Fibroblast of skin of back (primary cell): ENCODE measurements at places on chromosomes 4 and X.

GRCh38 chrX:22249371-22249770, 23.3 kb upstream of the CBLL2 start:
- DNase-seq = peak; percentile 23

DNA sequence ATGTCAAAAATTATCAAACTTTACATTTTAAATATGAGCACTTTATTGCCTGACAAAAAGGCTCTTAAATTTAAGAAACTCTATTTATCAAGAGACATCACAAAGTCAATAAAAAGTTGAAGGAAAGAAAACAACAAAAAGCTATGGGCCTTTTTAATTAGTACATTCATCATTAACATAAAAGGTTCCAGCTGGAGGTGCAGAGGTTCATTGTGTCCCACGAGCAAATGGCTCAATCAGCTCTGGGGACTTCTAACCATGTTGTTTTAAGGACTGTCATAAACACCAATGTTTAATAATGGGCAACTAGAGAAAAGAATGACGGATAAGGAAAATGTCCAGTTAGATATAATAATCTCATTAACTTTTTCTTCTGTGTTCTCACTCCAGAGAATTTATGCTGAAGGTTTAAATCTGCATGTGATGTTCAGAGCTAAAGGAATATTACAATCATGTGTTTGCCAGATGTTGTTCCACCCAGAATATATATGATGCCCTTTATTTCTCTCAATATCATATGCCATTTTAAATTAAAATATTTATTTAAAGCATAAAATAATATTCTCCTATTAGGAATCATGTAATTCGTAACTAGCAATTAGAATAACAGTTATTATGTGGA, 840.3 kb upstream of the ADGRL3 start:
- no peak for DNase-seq

GRCh38 chr4:175339100-175339707, 421.0 kb downstream of the ADAM29 start:
- DNase-seq = peak; percentile 54

GRCh38 chr4:39873823-39874222, 103.9 kb downstream of the PDS5A start:
- no peak for DNase-seq

DNA sequence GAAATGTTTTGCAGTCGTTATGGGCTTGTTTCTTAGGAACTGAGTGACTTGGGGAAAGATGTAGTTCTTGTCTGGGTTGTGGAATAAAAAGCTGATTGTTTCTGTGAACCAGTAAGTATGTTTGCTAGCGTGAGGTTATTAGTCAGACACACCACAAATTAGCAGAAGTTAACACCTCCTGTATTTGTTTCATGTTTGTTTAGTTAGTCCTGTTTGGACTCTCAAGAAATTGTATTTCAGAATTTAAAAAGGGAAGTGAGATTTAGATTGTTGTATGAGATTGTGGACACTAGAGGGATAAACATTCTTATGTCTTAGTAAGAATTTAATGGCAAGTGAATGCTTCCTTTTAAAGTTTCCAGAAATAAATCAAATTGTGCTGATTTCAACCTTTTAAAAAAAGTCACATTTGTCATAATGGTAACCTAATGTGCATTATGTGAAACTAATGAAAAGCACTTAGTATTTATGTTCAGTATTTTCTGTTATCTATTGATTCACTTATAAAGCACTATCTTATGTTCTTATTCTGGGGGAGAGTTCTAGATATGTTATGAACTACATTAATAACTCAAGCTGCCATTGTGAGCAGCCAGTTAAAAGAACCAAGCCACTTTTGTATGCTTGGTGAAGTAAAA, 25.6 kb downstream of the ATP10D start:
- DNase-seq = peak; percentile 22

DNA sequence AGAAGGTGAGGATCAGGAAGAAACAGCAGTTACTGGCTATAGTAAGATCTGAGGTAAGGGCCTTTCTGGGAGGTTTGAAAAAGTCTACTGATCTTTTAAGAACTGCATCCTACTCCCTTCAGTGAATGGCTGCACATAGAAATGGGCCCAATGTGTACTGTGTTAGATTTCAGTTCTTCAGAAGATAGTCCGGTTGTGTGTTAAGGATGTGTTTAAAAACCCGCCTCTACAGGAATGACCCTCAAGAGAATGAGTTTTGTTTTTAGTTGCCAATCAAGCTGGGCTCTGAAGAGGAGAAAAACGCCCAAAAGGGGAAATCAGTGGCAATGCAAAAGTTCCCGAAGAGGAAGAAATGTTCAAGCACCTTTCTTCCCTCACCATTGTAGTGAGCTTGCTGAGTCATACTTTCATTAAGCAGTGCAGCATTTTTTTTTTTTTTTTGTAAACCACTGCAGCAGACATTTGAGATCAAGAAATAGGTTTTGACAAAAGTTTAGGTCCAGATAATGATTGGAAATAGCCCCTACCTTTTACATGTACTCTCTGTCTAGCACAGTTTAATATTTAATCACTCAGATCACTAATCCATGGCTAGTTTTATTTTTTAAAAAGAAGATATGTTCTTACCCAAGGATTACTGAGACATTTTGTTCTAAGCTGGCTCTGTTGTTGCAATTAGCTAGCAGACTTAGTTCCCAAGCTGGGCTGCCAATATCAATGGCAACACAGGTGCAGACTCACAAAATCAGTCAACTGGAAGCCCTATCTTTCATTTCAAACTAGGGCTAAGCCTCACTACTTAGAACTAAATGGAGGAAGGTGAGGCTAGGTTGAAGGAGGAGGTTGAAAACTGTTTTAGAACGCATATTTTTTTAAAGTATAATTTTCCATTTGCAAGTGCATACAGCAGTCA, 7.0 kb upstream of the TRPC5OS start:
- DNase-seq = no peak

DNA sequence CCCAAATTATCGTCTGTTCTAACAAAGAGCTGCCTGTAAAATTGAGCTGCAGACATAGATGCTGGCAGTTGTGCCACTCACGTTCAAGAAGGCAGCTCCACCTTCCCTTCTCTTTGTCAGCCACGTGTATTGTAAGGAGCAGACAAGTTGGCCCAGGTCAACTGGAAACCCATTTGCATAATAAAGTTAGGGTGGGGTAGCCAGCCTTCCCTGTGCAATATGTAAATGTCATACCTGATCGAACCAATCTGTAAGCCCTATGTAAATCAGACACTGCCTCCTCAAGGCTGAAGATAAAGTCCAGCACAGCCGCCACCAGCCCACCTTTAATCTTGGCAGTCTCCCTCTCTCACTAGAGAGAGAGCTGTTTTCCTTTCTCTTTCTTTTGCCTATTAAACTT, 117.2 kb downstream of the TMEM144 start:
- DNase-seq = no peak

- peak; percentile 16 for DNase-seq
Observed at GRCh38 chr4:22978656-22979055, 285.9 kb downstream of the GBA3 start.

DNA sequence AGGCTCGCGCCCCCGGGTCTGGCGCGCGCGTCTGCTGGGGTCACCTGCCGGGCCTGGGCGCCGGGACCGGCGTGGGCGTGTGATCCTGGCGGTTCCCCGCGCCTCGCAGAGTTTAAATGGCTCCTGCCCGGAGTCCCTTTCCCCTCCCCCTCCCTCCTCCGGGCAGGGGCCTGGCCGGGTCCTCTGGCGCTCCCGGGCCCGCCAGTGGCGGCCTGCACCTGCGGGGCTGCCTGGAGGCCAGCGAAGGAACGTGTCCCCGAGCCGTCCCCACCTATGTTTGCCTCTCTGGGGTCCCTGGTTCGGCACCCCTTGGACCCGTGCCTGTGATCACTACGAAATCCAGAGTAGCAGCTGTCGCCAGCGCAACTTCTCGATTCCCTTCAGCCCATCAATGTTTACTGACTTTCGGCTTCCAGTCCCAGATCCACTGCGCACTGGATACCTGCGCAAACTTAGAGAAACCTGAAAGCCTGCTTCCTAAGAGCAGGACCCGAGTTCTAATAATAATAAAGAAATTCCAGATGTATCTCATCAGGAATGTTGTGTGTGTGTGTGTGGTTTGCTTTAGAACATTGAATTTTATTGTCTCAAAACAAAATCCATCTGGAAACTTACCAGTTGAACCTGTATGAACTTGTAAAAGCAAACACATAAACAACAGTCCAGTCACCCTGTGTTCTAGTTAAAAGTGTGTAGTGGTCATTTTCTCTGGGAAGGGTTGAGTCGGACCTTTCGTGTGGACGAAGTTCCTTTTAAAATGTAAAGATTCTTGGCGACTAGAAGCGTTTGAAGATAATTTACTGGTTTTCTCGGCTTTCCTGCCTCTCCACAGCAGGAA, 788 bp downstream of the SHROOM2 start:
- no peak for DNase-seq

DNA sequence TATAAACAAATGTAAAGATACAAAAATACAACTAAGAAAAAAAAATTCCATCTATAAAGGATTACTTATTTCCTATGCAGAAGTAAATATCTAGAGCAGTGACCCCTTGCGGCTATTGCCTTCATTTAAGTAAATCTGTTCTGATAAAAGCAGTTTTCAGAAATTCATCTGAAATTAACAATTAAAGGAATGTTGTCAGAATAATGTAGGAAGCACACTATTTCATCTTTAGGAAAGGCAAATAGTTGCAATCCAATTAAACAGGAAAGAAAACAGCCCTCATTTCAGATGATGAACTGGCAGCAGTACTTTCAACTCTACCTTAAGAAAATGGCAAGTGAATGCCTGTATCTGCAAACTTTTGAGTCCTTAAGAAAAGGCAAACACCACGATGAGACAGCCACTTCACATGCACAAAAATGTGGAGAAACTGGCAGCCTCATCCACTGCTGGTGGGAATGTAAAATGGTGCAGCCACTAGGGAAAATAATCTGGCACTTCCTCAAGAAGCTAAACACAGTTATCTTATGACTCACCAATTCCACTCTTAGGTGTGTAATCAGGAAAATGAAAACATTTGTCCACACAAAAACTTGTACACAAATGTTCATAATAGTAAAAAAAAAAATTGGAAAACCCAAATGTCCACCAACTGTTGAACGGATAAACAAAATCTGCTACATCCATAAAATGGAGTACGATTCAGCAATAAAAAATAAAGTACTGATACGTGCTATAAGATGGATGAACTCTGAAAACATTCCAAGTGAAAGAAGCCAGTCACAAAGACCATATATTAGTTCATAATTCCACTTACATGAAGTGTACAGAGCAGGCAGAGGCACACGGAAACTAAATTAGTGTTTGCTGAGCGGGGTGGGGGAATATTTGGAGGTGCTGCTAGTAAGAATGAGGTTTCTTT, 2.0 kb upstream of the THAP9 start:
- DNase-seq = peak; percentile 89

GRCh38 chr4:113368056-113368455, 318.6 kb downstream of the ANK2 start:
- DNase-seq = peak; percentile 84

DNA sequence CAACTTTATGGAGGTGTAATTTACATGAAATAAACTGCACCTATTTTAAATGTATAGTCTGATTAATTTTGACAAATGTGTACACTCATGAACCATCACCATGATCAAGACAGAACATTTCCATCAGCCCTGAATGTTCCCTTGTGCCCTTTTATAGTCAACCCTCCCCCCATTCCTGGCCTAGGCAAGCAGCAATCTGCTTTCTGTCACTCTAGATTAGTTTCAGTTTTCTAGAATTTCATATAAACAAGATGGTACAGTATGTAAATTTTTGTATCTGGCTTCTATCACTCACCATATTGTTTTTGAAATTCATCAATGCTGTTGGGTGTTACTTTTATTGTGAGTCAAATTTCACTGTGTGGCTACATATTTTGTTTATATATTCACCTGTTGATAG, 234.2 kb upstream of the RPS6KA3 start:
- no peak for DNase-seq

GRCh38 chrX:73930300-73930699, 367.3 kb downstream of the CHIC1 start:
- DNase-seq = peak; percentile 32

DNA sequence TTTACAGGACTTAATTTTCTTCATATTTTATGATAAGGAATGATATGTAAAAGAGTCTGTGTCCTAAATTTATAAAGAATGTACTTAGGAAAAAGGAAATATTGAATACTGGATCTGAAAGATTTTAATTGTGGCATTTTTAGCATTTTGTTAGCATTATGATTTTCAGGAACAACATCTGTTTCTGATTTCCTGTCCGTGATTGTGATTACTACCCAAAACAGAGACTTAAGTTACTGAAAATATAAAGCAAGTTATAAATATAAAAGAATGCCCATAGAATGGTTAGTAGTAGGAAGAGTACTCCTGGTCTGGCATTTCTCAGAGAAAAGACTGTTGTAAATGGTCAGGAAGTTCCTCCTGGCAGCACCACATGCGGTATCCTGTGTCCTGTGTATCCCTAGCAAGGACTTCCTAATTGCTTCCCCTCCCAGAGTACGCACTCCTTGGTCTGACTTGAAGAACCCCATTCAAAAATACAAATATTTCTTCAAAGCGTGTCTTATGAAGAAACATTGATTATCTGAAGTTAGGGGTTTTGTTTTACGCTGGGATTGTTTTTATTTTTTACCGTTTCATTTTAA, 88.9 kb downstream of the RS1 start:
- peak; percentile 29 for DNase-seq

DNA sequence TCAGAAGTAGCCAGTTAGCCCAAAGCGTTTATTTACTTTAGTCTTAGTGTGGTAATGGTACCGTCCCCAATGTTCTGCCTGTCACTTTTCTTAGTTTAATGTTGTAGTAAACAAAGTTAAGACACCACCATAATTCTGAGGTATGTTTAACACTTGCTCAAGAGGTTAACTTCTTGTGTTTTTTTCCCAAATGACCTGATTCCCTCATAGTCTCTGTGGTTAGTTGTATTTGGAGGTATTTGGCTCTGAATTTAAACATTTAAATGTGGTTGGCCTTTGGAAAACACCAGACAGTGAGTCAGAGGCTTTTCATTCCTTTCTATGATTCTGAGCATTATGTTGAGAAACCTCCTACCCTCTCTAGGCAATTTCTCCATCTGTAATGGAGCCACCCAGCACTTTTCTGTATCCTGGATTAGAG, 47.9 kb downstream of the CXCL1 start:
- peak; percentile 96 for DNase-seq

- no peak for DNase-seq
Observed at GRCh38 chr4:78032446-78032845, 24.7 kb upstream of the FRAS1 start.

DNA sequence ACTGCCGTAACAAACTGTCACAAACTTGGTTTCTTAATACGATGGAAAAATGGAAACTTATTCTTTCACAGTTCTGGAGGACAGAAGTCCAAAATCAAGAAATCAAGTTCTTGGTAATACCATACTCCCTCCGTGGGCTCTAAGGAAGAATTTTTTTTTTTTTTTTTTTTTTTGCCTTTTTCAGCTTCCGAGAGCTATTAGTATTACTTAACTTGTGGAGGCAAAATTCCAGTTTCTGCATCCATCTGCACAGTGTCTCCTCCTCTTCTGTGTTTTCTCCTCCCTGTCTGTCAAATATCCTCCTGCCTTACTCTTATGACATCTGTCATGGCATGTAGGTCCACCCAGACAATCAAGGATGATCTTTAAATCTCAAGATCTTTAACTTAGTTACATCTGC, 426.6 kb downstream of the SPRY1 start:
- DNase-seq = no peak

GRCh38 chr4:93791570-93792195, 36.9 kb upstream of the ATOH1 start:
- peak; percentile 47 for DNase-seq
